ENCODE measurements at places on chromosomes 3 and 15.

- DNase-seq: no peak
Observed at GRCh38 chr15:48006031-48006511, 114.7 kb upstream of the SLC24A5 start.

- peak; percentile 42 for DNase-seq
Observed at GRCh38 chr15:74807282-74807681, 5.4 kb upstream of the LMAN1L start.

GRCh38 chr3:9777694-9778021 is 7.9 kb upstream of the CAMK1 start:
- DNase-seq: no peak

DNA sequence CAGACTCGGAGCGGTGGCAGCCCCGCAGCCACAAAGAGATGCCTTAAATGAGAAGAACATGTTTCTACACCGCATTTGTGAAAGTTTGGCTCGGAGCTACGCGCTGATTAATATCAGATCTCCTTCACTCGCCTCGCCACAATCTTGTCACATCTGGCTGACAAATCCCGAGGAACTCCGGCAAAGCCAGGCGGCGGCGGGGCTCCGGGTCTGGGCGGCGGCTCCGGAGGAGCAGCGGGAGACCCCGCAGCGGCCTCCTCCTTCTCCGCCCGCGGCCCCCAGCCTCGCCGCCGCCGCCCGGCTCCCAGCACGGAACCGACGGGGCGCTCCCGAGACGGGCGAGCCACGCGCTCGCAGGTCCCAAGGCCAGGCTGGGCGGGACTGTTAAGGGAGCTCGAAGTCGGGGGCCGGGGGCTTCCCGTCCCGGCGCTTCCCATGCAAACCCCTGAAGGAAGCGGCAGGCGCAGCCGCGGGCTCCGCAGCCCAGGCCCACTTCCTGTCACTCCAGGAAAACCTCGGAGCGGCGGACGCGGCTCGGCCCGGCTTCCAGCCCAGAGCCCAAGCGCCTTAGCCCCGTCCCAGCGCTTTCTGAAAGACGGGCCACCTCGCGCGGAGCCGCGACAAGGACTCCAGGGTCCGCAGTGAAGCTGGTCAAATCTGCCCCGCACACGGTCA is 1.2 kb downstream of the BNC1 start:
- no peak for DNase-seq

DNA sequence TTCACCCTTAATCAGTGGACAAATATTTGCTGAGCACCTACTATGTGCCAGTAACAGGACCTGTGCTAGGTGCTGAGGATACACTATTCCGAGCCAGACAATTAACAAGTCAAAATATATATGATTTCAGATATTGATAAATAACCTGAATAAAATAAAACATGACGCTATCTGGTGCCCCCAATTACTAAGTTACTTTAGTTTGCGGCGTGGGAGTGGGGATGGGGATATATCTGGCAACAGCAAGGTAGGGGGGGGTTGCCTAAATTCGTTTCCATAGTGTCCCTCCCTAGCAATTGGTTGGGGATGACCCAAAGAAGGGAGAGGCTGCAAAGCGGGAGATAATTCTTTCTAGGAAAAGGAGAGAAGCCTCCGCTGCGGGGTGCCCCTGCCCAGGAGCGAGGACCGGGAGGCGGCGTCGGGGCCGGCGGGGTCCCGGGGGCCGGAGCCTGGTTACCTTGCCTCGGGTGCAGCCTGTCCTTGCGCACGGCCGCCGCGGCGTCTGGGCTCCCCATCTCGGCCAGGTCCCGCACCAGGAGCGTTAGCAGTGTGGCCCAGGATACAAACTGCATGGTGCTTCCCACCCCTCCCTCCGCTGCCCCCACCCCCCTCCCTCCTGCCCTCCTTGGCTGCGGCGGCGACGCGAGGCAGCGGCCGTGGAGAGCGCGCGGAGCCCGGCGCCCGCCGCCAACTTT is 567 bp downstream of the ADAMTS9 start:
- DNase-seq: no peak

DNA sequence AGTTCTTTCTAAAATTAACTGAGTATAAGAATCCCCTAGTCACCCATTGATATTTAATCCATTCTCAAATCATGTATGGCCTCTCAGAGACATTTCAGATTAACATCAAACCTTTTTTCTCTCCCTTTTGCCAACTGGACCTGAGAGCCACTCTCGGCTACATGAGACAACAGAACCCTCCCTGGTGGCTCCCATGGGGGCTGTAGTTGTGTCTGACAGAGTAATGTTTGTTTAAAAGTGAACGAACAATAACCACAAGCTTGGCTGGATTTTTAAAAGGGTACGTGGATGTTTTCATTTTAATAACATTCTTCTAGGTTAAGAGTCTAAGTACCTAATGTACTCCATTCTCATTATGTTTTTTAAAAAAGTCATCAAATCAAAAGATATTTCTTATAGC is 37.1 kb downstream of the P3H2 start:
- DNase-seq: no peak

- DNase-seq: no peak
Observed at GRCh38 chr15:66960519-66960918, 104.9 kb upstream of the SMAD3 start.

DNA sequence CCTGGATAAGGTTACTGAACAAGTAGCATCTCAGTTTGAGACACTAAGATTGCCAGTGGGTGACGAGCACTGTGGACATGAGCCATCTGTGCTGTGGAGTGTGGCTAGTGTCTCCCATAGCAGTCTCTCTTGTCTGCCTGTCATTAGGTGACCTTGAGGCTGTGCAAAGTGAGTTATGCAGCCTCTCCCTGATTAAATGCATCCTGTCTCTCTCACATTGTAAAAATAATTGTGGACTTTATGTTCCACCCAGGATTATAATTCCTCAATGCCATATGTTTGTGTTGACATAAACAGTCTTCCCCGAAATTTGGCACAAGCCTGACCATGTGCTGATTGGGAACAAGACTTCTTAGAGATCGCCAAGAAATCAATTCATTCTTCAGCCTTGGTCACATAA is 168.9 kb downstream of the MYRIP start:
- no peak for DNase-seq

DNA sequence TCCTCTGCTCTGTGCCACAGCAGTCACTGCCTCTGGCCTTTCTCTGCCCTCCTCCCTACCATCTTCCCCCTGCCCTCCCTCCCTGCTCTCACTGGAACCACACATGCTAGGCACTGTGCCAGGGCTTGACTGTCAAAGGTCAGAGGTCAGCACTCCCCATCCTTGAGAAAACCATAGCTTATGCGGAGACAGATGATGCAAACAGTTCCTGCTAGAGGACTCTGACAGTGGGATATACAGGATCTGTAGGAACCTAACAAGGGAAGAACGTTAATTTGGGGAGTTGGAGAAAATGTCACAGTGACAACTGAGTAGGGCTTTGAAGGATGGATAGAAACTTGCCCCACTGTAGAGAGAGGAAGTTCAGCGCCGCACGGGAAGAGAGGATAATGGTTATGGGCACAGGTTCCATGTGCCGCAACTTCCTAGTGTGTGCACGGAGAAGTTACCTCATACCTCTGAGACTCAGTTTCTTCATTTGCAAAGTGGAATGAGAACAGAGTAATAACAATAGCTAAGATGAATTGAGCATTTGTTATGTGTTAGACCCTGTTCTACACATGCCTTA is 29.3 kb upstream of the XYLB start:
- DNase-seq: no peak

GRCh38 chr3:101381809-101382208 is 61.4 kb upstream of the IMPG2 start:
- DNase-seq: peak; percentile 40

GRCh38 chr3:36937492-36937891 is 7.4 kb downstream of the TRANK1 start:
- DNase-seq: no peak

- DNase-seq: no peak
Observed at GRCh38 chr3:194686816-194687637, 1.3 kb downstream of the FAM43A start.

GRCh38 chr3:141996437-141996836 is 120.0 kb downstream of the ATP1B3 start:
- DNase-seq: no peak

DNA sequence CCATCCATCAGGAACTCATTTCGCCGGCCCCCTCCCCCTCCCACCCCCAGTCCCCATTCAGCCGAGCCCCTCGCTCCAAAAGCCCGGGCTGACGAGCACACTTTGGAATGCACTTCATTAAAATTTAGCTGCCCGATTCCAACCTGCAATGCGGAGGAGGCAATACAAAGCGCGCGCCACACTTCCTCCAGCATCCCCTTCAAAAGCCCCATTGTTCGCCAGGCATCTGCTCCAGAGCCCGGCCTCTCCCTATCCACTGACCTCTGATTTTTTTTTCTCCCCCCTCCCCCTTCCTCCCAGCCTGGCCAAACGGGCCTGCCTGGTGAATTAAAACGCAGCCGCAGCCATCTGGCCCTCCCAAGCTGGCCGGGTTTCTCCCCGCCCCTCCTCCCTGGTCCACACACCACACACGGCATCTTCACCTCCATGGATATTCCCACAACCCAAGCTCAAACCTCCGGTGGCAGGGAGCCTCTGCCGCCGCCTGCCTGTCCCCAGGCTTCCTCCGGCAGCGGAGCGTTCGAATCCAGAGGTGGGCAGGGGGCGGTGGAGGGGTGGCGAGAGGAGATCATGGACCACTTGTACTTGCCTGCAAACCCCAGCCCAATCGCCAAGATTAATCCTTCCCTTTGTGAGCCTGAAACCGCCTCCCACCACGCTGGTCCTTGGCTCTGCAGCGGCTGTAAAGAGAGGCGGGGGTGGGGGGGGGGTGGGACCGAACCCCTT is 441.3 kb downstream of the MAGI1 start:
- DNase-seq: no peak

- no peak for DNase-seq
Observed at GRCh38 chr3:32960404-32961170, 9.1 kb downstream of the CCR4 start.

- DNase-seq: no peak
Observed at GRCh38 chr3:33883951-33884561, 85.6 kb downstream of the PDCD6IP start.

- DNase-seq: no peak
Observed at GRCh38 chr3:102059145-102059943, 210.0 kb downstream of the NFKBIZ start.

DNA sequence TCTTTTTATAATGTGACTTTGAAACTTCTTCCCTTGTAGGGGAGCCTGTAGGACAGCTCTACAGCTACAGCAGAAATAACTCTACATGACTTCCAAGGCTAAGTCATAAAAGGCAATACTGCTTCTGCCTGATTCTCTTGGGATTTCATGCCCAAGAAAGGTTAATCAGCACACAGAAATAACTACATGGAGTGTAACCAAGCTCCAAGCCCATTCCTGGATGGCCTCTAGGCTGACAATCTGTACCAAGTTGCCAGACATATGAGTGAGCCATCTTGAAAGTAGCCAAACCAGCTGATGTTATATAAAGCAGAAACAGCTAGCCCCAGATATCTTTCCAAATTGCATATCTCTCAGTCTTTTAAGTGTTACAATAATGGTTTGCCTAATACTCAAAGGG is 75.8 kb upstream of the OSTN start:
- DNase-seq: peak; percentile 6

GRCh38 chr3:104360038-104360437 is 1006.7 kb upstream of the ALCAM start:
- DNase-seq: no peak
